ENCODE measurements at places on chromosomes 4 and X. TPM values are rescaled to one million over a fixed set of nuclear protein-coding genes. Genes with fewer than 3 reads are reported as not detected.

Gene AVPR2
- not detected for total RNA-seq

Gene TADA2B
- total RNA-seq = 11.0 TPM

Gene CPZ
- total RNA-seq = 30.3 TPM

Gene SAGE1
- not detected for total RNA-seq

Gene MAGEA10
- total RNA-seq = not detected

Gene ZNF157
- 0.09 TPM for total RNA-seq

Gene DRP2
- total RNA-seq = 2.6 TPM

Gene P2RY10
- not detected for total RNA-seq

Gene SUV39H1
- total RNA-seq = 1.2 TPM

Gene HTN3
- not detected for total RNA-seq

Gene MAGEE2
- not detected for total RNA-seq

Gene SUPT20HL1
- total RNA-seq = under 0.01 TPM

Gene LRPAP1
- total RNA-seq = 282 TPM

Gene MTNR1A
- total RNA-seq = 0.23 TPM

Gene PAGE5
- total RNA-seq = not detected

Gene LONRF3
- 0.28 TPM for total RNA-seq

Gene RS1
- total RNA-seq = not detected

Gene MYOZ2
- not detected for total RNA-seq

Gene XG
- total RNA-seq = 0.59 TPM

Gene SLC4A4
- total RNA-seq = 22.0 TPM

Gene ODAPH
- total RNA-seq = 0.18 TPM

Gene KDM6A
- 24.9 TPM for total RNA-seq

Gene AMER1
- total RNA-seq = 3.1 TPM

Gene C4orf50
- not detected for total RNA-seq

Gene ARSJ
- 23.5 TPM for total RNA-seq

Gene VCX3A
- not detected for total RNA-seq

Gene OTC
- not detected for total RNA-seq

Gene PTPN13
- 46.9 TPM for total RNA-seq

Gene AGTR2
- not detected for total RNA-seq

Gene NEIL3
- total RNA-seq = 1.2 TPM

Gene SLC16A2
- 14.3 TPM for total RNA-seq

Gene TCEAL6
- total RNA-seq = not detected

Gene APOOL
- total RNA-seq = 19.1 TPM

Gene AFF2
- total RNA-seq = 6.8 TPM

Gene TBC1D8B
- 36.2 TPM for total RNA-seq

Measured in smooth muscle cell of the umbilical artery (primary cell).